Renal pelvis (tissue), 12 donors: ENCODE measurements at places on chromosomes 4 and X. TPM values are rescaled to one million over a fixed set of nuclear protein-coding genes. Genes with fewer than 3 reads are reported as not detected.
A peak's percentile ranks its signal among the peaks of the same experiment; 100 is the strongest.

Gene FOXR2
- polyA plus RNA-seq = not detected

Gene F9
- not detected for polyA plus RNA-seq

Gene CXCL10
- polyA plus RNA-seq = 4.1 TPM

Gene BMP3
- 16.2 TPM for polyA plus RNA-seq

GRCh38 chrX:2684256-2684655 is 6.8 kb upstream of the CD99 start:
- DNase-seq = no peak

GRCh38 chr4:42148425-42148824 is 4.0 kb downstream of the BEND4 start:
- no peak for DNase-seq

GRCh38 chr4:33739884-33740632 is 2504.3 kb downstream of the ARAP2 start:
- no peak for DNase-seq

- DNase-seq = peak; percentile 21
These were observed 626 bp downstream of the JADE3 start for GRCh38 chrX:46912603-46913491.

DNA sequence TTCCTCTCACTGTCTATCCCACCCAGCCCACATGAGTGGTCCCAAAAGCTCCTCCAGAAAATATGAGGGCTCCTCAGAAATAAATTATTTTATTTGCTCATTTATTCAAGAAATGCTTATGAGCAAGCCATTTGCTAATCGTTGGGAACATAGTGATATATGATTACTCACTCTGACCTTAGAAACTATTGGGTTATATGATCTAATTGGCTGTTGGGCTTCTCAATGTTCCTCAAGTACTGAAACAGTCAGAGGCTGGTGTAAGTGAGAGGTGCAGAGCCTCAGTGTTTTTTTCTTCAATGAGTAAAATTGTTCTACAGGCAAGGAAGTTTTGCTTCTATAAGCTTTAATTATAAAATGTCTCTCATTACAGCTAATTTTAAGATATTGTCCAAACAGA is 893.8 kb upstream of the INTU start:
- DNase-seq = no peak

- DNase-seq = no peak
These were observed 51.5 kb downstream of the PSAPL1 start for GRCh38 chr4:7383266-7383665.

DNA sequence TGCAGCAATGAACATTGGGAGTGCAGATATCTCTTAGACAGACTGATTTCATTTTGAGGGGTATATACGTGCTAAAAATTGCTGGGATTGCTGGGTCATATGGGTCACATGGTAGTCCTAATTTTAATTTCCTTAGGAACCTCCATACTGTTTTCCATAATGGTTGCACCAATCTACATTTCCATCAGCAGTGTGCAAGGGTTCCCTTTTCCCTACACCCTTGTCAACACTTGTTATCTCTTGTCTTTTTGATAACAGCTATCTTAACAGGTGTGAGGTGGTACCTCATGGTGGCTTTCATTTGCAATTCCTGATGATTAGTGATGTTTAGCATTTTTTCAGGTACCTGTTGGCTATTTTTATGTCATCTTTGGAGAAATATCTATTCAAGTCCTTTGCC is 57.0 kb downstream of the GPC3 start:
- DNase-seq = no peak
